ENCODE measurements at places on chromosomes 12 and 14.

DNA sequence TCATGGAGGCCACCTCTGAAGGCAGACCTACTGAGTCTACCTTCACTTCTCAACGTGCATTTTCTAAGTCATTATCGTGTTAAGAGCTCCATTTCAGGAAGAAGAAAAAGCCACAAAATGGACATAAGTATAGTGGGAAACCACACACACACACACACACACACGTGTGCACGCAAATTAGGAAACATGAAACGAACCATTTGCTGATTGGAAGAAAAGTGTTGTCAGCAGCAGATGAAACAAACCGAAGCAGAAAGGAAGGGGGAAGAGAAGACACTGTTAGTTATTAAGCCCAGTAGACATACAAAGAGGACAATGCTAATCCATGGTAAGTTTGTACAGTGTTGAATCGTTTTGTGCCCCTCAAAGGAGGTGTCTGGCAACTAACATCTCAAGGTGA lies 9.9 kb upstream of the VPS33A start:
- DNase-seq = no peak

DNA sequence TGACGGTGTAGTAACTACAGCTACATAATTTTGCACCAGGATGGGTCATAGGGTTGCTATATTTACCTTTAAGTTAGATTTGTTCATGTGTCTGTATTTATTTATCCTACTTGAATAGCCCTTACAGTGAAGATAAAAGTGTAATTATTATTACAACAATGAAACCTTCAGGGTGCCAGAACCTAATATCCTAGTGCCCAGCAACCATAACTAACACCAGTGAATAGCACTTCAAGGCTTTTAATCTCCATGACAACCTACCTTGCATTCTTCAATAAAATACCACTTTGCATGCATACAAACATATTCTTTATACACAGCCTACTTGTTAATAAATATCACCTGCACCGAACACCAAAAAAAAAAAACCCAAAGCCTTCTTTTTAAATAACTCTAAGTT lies 58.7 kb upstream of the G2E3 start:
- DNase-seq = no peak

DNA sequence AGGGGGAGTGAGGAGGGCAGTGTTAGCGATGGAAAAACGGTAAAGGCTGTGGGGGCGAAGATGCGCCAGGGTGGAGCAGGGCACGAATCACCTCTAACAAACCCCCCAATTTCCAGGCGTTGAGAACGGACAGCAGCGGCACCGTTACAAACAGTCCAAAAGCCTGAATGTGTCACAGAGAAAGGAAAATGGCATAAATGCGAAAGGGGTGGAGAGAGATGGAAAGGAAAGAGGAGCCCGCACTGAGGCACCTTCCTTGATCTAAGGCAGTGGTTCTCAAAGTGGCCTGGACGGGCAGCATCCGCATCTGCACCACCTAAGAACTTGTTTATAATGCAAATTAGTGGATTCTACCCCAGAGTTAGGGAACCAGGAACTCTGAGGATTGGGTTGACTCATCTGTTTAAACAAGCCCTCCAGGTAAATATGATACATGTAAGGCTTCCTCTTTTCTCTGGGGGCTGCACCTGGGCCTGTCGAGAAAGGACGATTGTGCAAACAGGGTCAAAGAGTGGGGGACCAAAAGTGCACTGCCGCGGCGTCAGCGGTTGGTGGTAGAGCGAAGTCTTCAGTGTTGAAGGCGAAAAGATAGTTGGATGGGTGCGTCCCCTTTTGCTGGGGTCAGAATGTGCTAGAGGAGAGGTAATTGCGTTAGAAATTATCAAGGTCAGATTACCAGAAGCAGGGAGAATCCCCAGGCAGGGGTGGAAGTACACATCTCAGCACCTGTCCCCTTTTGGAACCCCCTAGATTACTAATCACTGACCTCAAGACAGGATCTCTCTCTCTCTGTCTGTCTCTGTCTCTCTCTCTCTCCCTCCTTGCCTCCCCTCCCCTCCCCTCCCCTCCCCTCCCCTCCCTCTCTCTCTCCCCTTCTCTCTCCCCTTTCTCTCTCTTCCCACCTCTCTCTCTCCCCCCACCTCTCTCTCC lies 1.3 kb upstream of the KCNH5 start:
- no peak for DNase-seq

GRCh38 chr14:80638620-80639515 lies 302.7 kb downstream of the CEP128 start:
- no peak for DNase-seq

DNA sequence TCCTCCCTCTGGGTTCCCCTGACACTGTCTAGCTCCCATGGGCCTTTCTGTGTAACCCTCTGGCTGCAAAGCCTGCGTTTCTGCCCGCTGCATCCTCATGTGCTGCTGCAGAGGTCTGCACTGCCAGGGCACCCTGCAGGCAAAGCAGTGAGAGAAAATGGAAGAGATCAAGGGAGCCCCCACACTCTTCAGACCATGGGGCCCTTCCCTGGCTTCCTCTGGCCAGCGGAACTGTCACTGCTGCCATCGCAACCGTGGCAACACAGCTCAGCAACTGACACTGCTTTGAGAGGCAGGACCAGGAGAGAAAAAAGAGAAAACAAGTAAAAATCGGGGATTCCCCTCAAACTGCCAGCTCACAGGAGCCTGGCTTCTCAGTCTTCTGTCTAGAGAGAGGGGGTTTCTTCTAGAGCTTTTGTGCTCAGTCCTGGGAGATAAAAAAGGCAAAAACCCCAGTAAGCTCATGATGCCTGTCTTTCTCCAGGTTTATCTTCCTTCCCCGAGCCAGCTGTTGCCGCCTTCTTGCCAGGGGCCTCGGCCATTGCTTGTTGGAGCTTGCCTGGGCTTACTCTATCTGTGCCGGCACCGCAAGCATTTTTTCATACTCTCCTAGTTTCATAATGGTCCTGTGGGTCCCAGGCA lies 38.9 kb downstream of the C14orf132 start:
- DNase-seq = no peak

DNA sequence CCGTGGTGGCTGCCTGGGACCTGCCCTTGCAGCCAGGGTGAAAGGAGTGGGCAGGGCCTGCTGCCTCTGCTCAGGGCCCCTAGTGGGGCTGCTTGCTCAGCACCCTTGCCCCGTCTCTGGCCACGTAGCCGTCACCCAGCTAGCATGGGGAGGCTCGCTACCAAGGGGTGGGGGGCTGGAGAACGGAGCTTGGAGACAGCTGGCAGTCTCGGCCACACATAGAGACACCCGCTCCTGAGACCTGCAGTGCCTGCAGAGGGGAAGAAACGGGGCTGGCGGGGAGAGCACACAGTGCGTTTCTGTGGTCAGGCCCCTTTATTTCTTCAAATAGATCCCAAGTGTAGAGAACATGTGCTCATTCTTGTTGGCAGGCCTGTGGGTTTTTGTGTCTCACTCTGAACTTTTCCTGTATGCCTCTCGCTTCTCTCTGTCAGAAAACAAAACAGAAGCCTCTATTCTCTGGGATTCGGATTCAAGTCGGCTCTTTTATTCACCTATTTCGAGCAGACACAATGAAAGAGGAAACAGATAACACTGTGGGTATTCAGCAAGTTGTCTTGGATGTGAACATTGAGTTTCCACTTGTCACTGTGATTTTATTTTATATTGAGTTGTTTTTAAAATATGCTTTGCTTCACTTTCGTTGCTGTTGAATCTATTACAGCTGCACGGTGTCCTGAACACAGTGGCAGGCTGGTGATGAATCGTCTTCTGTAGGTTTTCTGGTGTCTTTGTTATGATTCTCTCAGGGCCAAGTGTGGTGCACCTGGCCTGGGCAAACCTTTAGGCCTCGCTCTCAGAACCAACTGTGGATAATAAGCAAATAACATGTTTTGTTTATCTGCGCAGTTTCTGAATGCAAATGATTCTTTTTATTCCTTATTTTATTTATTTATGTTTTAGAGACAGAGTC lies 26.5 kb downstream of the PACS2 start:
- no peak for DNase-seq

DNA sequence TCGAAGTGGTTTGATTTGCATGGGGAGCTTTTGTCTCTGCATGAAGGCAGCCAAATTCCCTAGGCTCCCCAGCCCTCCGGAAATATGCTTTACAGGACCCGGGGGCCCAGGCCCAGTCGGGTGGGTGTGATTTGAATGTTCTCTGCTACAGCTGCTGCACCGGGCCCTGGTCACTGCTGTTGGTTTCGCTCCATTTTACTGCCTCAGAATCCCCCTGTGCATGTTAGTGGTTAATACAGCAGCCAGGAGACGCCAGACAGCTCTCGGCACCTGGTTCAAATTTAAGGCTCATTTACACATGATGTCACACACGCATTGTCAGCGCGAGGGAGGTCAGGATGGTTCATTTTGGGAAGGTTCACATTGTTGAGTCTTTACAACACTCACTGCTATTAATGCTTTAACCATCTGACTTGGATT lies 99.6 kb downstream of the SLC38A6 start:
- DNase-seq = no peak

DNA sequence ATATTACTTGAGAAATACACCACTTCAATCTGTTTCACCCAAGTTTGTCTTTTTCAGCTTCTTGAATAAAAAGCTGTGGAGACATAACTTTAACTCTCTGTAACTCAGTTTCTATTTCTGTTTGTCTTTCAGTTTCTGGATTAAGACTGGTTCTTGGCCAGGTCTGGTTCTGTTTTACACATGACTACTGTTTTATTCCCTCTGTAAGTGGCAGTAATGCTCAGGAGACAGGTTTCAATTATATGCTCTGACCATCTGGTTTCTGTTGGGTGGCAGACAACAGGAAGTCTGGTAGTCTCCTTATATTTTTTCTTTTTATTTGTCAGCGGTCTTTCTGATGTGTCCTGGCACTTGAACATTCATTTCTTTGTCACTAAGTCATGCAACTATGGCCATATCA lies 102.9 kb downstream of the RPS29 start:
- no peak for DNase-seq

Data from stimulated activated CD4-positive, alpha-beta T cell treated with anti-CD3 and anti-CD28 coated beads, Interleukin-1b, Interleukin-23, amount 100 ng/mL, for 1 hour (primary cell).